ENCODE measurements at places on chromosomes 11 and 22.

- no peak for DNase-seq
Observed at GRCh38 chr22:19877626-19878339, 23.1 kb upstream of the GNB1L start.

DNA sequence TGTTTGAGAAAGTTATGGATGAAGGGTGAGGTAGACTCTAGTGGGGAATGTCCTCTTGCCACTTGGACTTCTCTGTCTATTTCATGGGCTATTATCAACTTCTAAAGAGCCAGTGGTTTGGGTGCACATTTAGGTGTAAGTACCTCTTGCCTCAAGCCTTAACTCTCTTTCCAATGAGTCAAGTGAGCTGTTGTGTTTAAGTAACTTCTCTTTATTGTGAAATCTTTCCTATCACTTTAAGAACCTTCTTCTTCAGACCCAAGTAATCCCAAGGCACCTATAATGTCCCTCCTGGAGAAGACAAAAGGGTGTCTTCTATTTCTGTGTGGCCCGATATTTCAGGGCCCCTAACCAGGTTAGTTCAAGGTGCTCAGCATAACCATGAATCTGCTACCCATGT, 90.5 kb upstream of the VPREB1 start:
- DNase-seq = no peak

DNA sequence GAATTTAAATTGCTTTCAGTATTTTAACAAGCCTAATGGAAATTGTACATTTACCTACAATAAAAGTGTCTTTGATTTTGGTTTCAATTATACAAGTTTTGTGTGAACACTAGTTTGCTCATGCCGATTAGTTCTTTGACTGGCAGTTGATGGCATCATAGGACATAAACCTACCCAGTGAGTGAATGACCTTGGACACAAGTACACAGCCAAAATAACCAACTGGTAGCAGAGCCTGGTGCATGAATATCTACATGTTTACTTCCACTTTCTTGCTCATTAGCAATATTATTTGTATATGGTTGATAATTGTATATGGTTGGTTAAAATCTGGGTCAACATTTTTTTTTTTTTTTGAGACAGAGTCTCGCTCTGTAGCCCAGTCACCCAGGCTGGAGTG, 37.8 kb downstream of the STIM1 start:
- no peak for DNase-seq

DNA sequence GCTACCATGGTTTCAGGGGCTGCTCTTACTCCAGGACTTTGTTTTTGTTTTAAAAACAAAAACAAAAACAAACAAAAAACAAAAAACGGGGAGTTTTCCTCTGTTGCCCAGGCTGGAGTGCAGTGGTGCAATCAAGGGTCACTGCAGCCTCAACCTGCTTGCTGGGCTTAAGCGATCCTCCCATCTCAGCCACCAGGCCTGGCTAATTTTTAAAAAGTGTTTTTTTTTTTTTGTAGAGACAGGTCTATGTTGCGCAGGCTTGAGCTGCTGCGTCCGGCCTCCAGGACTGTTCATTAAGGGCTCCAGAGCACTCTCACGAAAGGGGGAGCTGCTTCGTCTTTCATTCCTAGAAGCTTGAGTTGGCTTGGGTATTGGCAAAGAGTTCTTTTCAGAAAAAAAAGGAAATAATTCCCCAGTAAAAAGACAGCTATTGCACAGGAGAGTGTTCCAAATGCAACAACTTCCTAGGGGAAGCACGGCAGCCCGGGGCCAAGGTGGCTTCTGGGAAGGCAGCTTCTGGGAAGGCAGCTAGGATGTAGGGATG, 78.5 kb downstream of the NAT10 start:
- DNase-seq = no peak

DNA sequence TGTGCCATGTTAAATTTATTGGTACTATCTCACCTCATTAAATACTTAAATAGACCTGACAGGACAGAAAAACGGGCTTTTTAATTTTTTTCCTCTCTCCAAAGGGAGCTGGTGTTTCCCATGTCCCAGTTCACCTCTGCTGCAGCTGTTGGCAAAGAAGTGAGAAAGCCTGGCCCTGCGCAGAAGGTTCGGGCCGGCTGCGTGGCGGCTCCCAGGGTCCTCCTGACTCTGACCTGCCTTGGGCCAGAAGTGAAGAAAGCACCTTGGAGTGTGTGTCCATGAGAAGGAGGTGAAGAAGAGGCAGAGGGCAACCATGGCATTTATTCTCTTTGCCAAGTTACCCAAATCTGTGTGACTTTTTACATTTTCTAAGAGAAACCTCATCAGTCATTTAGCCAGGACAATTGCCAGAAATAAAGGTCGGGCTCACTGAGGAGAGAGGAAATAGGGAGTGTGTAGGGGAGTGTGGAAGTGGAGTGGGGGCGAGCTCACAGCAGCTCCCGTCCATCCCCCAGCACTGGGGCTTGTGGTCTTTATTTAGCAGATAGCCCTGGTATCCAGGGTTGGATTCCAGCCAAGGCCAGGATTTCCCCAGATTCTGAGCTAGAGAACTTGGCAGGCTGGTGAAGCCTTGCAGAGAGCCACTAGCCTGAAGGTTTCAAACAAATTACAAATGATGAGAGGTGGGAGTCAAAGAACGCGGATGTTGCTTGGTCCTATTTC, 102.4 kb upstream of the CADM1 start:
- DNase-seq = no peak

DNA sequence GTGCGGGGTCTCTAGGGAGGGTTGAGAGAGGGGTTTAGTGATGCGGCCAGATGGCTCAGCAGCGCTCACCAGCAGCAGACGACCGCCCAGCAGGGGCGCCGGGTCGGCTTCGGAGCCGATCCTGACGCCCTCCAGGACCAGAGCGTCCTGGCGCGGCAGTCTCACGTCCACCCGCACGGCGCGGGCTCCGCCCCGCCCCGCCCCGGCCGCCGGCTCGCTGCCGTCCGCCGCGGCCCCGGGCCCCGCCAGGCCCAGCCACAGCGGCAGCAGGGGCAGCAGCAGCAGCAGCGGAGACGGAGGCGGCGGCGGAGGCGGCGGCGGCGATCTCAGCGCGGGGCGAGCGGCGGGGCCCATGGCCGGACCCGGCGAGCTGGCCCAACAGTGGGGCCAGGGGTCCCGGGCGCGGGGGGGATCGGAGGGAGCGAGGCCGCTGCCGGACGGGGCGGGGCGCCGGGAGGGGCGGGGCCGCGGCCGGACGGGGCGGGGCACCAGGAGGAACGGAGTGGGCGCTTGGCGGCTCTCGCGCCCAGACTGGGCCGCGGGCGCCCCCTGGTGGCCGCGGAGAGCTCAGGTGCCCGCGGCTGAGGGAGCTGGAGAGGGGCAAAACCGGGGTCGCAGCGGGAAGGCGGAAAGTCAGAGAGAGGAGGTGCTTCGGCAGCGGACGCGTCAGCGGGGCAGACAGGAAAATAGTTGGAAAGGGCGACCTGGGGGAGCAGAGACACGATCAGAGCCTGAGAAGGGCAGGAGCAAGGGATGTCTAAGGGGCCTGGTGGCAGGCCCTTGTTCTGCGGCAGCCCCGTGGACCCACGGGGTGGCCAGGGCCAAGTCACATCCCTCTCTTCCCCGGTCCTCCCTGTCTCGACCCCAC, at the start of gene RNF215:
Gene RNF215, minus strand, starts transcription at position 452 of the 868 bp plus-strand sequence. Its CDS starts 98 bp downstream, at position 354.
- DNase-seq = peak; percentile 83

DNA sequence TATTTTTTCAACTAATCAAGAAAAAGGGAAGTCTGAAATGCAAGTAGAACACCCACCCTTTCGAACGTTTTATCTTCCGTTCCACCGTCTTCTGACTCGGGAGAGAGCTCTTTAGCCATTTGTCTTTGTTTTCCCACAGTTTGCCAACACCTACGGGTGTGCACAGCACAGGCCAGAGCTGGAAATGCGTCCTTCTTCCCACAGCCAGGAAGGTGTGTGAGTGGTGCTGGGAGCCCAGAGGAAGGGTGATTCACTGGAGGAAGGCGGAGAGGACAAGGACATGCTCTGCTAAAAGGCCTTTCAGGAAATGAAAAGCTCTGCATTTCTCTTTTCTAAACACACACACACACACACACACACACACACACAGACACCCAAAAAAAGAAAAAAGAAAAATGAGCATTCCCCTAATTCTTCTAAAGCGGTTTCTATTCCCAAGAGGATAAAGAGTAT, 18.5 kb downstream of the ENDOD1 start:
- DNase-seq = no peak

- DNase-seq = no peak
Observed at GRCh38 chr11:27388869-27389268, 25.9 kb upstream of the CCDC34 start.

GRCh38 chr11:76719281-76719680, 48.7 kb upstream of the LRRC32 start:
- DNase-seq = no peak

DNA sequence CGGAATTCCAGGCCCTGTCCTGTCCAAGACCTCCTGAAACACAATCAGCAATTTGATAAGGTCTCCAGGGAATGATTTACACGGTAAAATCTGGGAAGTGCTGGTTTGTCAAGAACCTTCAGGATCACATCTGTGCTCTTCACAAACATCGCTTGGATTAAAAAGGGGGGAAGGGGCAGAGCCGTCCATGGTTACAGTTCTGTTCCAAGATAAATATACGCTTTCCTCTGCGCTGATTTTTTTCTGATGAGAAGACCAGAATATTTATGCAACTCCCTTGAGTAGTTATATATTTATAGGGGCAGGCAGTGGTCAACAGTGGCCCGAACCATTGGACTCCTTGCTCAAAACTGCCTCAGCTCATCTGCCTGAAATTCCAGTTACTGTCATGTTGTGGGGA, 9.2 kb upstream of the APOL5 start:
- no peak for DNase-seq

DNA sequence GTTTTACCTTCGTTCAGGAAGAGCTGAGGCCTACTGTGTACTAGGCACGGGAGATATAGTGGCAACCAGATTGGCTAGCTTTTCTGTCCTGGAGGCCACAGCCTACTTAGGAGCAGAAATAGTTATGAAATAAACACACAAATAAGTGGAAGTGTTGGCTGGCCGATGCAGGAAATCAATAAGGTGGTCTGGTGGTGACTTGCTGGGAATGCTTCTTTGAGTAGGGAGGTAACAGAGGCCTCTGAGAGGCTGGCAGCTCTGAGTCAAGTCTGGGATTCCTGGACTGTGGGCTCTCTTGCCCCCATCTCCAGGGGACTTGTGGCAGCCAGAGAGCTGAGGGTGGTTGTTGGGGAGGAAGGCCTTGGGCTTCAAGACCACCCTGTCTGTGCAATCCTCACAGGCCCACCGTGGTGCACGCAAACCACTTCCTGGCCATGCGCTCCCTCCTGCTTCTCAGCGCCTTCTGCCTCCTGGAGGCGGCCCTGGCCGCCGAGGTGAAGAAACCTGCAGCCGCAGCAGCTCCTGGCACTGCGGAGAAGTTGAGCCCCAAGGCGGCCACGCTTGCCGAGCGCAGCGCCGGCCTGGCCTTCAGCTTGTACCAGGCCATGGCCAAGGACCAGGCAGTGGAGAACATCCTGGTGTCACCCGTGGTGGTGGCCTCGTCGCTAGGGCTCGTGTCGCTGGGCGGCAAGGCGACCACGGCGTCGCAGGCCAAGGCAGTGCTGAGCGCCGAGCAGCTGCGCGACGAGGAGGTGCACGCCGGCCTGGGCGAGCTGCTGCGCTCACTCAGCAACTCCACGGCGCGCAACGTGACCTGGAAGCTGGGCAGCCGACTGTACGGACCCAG, 4.1 kb downstream of the SERPINH1 start:
- no peak for DNase-seq

GRCh38 chr11:128289048-128289447, 298.3 kb downstream of the ETS1 start:
- no peak for DNase-seq

- no peak for DNase-seq
Observed at GRCh38 chr11:120500414-120501071, 11.0 kb upstream of the GRIK4 start.

DNA sequence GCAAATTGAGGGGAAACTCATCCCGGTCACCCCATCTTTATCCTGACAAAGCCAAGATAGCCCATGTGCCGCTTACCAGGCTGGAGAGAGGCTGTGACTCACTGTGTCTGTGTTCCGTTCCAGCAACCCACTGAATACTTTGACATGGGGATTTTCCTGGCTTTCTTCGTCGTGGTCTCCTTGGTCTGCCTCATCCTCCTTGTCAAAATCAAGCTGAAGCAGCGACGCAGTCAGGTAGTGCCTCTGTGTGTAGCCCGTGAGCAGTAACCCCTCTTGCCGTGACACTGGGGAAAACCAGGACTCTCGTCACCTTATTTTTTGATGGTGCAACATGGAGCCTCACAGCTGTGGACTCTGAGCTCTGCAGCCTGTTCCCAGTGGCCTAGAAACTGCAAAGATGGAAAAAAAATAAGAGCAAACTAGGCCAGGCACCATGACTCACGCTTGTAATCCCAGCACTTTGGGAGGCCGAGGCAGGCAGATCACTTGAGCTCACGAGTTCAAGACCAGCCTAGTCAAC, 16.9 kb downstream of the C22orf31 start:
- no peak for DNase-seq

GRCh38 chr11:16605389-16605893, 133.0 kb upstream of the C11orf58 start:
- peak; percentile 16 for DNase-seq

DNA sequence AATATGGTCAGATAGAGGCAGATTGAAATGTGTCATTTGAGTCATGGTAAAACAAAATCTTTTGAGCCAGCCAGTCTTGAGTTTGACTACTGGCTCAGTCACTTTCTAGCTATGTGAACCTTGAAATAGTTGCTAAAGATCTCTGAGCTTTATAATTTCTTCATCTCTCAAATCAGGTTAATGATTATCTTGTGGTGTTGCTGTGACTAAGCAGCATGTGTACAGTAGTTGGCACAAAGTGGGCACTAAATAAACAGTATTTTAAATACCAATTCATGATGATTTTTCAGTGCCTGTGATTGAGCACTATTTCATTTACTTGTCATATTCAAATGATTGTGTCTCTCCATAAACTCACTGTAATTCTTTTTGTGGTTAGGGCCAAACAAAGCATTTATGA, 70.8 kb downstream of the RAB38 start:
- DNase-seq = no peak

GRCh38 chr11:100545970-100546369, 141.1 kb upstream of the ARHGAP42 start:
- DNase-seq = no peak

- DNase-seq = no peak
Observed at GRCh38 chr11:41099654-41100053, 359.8 kb downstream of the LRRC4C start.

DNA sequence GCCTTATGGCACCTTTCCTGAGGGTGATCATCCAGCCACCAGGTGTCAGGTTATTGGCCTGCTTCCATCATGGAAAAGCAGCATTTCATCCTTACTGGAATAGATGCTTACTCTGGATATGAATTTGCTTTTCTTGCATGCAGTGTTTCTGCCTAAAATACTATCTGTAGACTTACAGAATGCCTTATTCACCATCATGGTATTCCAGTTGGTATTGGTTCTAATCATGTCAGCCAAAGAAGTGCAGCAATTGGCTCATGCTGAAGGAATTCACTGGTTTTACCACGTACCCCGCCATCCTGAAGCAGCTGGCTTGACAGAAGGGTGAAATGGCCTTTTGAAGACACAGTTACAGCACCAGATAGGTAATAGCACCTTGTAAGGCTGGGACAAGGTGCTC, 194.2 kb downstream of the AASDHPPT start:
- no peak for DNase-seq

GRCh38 chr22:21797444-21798221, 62.0 kb upstream of the YPEL1 start:
- DNase-seq = no peak

GRCh38 chr22:45033136-45033535, 23.3 kb upstream of the PHF21B start:
- no peak for DNase-seq

Data from MM.1S (cell line).